Central memory CD4-positive, alpha-beta T cell (primary cell): ENCODE measurements at places on chromosomes 6 and 20.

DNA sequence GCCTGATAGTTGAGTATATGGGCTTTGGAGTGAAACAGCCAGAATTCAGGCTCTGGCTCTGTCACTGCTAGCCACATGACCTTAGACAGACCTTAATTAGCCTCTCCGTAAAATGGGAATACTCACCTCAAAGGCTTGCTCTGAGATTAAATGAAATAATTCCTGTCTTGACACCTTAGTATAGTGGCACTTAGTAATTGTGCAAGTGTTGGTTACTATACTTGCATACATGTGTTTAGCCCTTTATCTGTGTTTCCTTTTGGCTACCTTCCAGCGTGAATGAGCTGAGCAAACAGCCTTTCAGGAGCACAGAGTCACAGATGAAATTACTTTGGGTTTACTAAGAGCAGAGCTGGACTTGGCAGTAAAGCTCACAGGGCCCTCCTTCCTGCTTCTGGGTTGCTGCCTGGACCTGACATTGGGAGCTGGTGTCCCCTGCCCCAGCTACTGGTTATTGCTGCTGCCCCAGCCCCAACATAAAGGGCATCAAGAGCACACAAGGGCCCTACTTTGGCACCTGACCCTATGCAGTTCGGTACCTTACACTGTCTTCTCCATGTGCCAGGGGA lies 32.8 kb downstream of the CD164 start:
- DNase-seq, result no peak

DNA sequence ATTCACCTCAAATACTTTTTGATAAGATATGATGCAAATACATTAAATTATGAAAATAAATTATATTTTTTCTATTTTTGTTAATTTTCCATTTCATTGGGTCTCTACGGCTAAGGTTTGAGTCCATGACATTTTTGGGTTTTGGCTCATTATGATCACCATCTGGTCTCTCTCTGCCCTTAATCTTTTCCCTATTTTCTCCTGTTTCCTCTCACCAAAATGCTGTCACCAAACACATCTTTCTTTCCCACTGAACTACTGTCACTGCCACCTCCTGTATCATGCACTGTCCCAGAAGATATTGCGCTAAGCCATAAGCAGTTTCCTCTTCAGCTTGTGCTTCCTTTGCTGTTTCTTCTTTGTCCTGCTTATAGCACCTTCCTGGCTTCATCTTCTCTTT lies 42.0 kb upstream of the OGFRL1 start:
- DNase-seq, result no peak

DNA sequence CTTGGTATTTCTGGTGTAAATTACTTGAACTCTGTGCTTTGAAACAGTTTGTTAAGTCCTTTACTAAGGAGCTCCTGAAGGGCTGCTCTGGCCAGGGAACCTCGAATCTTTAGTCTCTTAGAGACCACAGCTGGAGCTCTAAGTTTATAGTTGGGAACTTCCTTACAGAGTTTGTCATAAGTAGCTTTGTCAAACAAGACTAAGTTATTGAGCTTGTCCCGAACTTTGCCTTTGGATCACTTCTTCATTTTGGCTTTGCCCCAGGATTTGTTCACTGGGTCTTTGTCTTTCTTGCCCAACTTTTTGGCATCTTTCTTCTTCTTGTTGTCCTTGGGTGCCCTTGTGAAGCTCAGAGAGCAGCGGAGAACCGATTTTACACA lies 64.8 kb downstream of the FAM50B start:
- no peak for DNase-seq

GRCh38 chr6:40965046-40965445 lies 74.0 kb downstream of the UNC5CL start:
- no peak for DNase-seq

DNA sequence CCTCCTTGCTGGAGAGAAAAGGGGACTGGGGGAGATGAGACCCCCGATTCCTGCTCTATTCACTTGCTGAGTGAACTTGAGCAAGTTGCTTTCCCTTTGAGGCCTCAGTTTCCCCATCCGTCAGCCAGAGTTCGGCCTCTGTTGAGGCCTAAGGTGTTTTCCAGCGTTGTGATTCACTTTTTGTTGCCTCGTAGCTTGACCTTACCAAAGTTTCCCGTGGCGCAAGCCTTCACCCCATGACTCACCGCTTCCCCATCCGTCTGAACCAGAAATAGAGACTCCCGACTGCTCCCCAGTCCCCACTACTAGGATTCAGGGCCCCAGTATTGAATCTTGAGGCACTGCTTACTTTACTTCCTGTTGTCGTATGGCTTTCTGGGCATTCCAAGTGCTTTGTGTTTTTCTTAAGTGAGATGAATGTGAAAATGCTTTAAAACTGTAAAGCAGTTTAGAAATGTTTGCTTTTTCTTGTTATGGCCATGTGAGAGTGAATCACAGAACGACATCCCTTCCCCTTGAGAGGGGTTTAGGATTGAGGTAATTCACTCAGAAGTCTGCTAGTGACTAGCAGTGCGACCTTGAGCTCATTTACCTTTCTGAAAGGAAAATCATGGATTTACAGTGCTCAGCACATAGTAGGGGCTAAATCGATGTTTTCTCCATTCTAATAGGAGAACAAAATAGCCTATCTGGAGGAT lies 1.2 kb downstream of the CHMP4B start:
- DNase-seq, result no peak

DNA sequence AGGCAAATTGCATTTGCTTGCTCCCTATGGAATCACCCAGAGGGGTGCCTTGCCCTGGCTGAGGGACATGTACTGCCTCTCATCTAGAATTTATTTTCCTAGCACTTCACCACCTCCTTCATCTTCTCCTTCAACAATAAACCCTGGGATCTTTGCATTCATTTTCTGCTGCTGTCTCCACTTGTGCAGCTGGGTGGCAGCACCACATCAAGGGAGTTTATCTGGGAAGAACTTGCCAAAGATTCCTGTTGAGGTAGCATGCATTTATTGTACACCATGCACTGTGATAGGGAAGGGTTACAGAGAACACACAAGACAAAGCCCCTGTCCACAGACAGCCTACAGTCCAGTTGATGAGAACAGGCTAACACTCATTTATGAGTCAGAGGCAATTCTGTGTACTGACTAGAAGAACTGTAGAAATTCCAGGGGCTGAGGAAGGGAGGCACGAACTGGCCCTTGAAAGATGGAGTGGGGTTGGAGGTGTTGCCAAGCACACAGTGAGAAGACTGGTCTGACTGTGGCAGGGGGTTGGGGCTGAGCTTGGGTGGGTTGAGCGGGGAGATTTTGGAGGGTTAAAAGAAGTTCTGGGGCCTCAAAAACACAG lies 17.5 kb downstream of the C20orf173 start:
- DNase-seq, result no peak

DNA sequence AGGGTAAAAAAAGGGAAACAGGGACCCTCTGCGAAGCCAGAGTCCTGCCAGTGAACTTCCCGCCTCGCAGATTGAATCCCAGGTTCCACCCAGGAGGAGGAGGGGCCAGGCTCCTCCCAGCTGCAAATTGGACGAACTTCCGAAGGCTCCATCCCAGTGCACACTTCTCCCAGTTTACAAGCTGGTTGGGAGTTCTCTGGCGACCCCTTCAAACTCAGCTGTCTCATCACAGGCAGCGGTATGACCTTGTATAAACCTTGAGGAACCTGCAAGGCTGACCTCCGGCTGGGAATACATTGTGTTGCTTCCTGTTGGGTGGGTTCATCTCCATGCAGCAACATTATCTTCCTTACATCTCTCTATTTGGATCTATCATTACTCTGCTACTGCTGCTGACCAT lies 962.7 kb downstream of the GRIK2 start:
- no peak for DNase-seq

GRCh38 chr6:169510871-169511270 lies 191.0 kb downstream of the WDR27 start:
- no peak for DNase-seq

DNA sequence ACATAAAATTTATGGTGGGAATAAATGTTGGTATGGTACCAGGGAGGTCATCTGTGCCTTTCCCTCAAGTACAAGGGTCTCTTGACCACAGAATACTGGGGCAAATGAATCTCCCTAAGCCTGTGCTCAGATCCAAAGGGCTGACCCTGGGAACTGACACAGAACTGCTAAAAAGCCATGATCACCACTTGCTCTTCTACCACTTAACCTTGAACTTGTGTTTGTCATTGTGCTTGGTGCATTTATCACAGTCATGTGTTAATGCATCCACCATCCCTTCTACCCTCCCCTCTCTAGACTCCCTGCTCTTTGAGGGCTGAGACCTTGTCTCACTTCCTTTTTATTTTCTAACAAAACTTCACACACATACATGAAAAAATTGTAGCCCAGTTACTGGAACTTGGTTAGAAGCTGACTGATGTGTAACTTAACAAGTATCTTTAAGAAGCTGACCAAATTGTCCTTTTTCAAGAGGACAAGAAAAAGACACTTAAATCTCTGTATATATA lies 46.1 kb upstream of the PBOV1 start:
- no peak for DNase-seq

- no peak for DNase-seq
These were observed 45.9 kb upstream of the FLRT3 start for GRCh38 chr20:14383335-14383734.

DNA sequence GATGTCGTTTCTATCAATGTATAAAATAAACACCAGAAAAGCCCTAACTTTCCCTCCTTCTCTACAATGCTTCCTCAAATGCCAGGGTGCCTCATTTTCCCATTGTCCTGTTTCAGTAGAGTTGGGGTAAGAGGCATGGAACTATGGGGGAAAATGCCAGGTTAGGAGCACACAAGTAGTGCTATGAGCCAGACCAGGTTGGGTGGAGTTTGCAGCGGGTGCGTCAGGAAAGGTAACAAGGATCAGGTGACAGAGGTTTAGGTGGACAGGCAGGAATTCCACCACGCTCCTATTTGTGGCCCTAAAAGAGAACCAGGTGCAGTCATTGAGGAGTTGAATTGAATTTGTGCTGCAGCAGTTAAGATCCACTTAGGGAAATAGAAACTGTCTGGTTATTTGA lies 36.5 kb downstream of the SYTL3 start:
- no peak for DNase-seq

- DNase-seq, result no peak
These were observed 46.9 kb downstream of the PDYN start for GRCh38 chr20:1946762-1947534.

- DNase-seq, result no peak
These were observed 149.7 kb upstream of the SGK1 start for GRCh38 chr6:134467620-134468019.

- no peak for DNase-seq
These were observed 5.4 kb upstream of the DNAJC5 start for GRCh38 chr20:63889241-63890200.

DNA sequence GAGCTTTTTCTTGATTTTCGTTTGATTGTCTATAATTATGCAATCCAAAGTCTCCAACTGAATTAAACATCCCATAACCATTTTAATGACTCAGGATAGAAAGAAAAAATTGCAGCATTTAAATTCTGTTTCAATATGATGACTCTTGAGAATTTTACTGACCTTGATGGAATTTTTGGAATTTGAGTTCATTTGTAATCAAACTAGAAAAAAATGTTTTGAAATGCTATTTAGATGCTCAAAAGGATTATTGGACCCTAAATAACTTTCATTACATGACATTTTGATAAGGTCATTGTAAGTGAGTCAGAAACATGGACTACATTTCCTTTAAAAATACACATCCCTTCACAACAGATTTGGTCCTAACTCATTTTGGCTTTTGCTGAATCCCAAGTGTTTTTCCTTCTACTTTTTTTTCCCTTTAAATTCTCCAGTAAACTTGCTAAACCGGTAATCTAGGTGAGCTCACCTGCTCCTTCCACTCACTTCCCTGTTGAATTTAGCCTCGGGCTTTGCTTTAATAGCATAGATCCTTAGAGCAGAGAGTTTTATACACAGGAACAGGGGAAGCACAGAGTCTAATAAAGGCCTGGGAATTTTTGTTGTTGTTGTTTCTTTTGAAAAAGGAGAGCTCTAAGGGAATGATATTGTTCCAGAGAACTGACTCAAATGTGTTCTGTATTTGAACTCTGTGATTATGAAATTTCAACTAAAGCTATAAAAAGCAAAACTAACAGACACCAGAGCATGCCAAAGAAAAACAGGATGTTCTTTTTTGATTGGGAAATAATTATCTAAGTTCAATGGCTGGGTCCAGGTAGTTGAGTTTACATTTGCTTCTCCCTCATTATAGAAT lies 1088.2 kb upstream of the CITED2 start:
- DNase-seq, result no peak
